ENCODE measurements at places on chromosomes 4 and X.

- no peak for DNase-seq
Measured at GRCh38 chr4:176223561-176223960, 28.2 kb upstream of the SPATA4 start.

GRCh38 chr4:7244331-7244665 lies 52.0 kb downstream of the SORCS2 start:
- DNase-seq: no peak

GRCh38 chrX:132292793-132293192 lies 73.5 kb upstream of the RAP2C start:
- no peak for DNase-seq

DNA sequence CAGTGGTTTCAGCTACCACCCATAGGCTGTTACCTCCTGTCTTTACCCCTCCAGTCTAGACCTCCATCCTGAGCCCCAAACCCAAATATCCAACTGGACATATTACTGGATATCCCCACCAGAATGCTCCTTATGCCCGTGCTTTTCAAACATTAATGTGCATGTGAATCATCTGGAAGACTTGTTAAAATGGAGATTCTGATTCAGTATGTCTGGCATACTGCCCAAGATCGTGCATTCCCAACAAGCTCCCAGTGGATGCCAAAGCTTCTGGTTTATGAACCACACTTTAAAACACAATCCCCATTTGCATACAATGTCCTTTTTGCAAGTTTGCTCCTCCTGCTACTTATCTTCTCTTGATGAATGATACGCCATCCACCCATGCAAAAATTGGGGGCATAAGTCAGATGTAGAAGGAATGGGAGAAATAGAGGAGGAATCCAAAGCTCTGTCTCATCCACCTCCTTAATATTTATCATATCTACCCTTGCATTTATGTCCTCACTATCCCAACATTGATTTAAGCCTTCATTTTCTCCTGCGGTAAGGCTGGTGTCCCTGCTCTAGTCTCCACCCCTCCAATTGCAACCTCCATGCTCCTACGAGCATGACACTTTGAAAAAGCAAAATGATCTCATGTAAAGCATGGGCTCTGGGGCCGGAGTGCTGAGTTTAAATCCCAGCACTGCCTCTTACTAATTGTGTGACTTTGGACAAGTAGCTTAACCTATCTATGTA lies 7.4 kb upstream of the PGRMC1 start:
- DNase-seq: no peak

- DNase-seq: no peak
Measured at GRCh38 chr4:6730603-6731317, 14.8 kb downstream of the BLOC1S4 start.

DNA sequence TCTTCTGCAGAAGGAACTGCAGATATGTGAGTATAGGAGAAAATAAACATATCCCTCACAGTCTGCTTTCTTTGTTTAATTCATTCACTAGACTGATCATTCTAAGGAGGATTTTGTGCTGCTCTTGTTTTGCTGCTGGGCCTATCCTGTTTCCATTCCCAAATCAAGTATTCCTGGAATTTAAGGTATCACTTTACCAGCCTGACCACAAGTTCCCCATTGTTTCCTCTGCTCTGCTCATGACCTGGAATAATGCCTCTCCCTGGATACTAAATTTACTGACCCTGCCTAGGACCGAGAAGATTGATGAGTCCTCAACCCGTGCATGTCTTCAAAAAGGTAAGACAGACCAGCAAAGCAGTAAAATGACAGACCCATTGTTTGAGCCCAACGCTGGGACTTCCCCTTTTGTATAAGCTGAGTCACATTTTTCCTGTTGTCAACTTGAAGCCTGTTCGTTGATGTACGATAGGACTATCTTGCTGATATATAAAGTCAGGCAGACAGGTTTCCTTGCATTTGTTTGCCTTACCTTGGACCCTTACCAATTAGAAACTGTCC lies 85.5 kb upstream of the TET2 start:
- no peak for DNase-seq

Measured in stimulated activated CD4-positive, alpha-beta T cell treated with anti-CD3 and anti-CD28 coated beads, Interleukin-1b, Interleukin-23, amount 100 ng/mL, for 1 hour (primary cell).